Left lung (tissue), 14 donors: ENCODE measurements at places on chromosomes 1 and 21.

- no peak for DNase-seq
These were observed 1.2 kb downstream of the CLSPN start for GRCh38 chr1:35768350-35769187.

- DNase-seq = no peak
These were observed 86.1 kb downstream of the CDC14A start for GRCh38 chr1:100438375-100438774.

GRCh38 chr1:151668090-151668489, 48.5 kb downstream of the CELF3 start:
- no peak for DNase-seq

DNA sequence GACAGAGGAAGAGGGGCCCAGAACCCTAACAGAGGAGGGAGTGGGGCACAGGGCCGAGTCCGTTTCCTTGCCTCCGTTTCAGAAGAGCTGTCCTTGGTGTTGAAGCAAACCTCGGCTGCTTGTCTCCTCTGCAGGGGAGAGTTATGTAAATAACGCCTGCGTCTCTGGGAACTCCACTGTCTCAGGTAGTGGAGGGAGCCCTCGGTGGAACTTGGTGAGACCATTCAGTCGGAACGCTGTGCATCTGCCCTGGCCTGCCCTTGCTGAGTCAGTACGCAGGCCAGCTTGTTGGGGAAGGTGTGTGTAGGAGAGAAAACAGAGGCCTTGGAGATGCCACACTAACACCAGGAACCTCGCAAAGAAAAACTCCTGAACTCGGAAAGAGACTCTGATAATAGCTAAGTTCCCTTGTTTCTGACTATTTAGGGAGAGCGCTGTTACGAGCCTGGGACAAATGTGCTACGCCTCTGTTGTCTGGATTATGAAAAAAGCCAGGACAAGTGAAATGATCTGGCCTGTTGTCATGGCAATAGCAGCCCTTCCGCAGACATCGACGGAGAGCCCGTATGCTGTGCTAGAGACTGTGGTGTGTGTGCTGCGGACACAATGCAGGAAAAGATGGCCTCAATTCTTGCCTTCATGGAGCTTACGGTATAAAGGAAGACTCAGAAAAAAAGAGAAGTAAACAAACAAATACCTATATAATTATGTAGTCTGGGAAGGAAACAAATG, 94.6 kb upstream of the AKT3 start:
- peak; percentile 19 for DNase-seq

DNA sequence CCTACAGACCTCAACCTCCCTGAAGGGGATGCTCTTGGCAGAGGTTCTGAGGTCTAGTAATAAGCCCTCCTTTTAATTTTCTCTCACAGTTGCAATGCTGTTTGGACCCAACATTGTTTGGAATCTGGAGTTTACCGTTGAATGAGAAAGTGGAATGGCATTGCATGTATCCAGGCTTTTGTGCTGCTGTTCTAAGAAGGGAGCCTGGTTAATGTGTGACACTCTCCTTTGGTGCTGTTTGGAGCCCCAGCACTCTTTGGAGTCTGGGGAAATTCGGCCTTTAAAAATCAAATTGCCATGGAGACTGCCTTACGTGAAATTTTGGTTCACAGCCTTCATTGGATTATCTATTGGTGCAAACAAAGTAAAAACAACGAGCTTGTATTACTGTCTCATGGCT, 23.7 kb upstream of the TMEM61 start:
- DNase-seq = no peak
